ENCODE measurements at places on chromosomes 7 and 10.
A peak's percentile ranks its signal among the peaks of the same experiment; 100 is the strongest.

DNA sequence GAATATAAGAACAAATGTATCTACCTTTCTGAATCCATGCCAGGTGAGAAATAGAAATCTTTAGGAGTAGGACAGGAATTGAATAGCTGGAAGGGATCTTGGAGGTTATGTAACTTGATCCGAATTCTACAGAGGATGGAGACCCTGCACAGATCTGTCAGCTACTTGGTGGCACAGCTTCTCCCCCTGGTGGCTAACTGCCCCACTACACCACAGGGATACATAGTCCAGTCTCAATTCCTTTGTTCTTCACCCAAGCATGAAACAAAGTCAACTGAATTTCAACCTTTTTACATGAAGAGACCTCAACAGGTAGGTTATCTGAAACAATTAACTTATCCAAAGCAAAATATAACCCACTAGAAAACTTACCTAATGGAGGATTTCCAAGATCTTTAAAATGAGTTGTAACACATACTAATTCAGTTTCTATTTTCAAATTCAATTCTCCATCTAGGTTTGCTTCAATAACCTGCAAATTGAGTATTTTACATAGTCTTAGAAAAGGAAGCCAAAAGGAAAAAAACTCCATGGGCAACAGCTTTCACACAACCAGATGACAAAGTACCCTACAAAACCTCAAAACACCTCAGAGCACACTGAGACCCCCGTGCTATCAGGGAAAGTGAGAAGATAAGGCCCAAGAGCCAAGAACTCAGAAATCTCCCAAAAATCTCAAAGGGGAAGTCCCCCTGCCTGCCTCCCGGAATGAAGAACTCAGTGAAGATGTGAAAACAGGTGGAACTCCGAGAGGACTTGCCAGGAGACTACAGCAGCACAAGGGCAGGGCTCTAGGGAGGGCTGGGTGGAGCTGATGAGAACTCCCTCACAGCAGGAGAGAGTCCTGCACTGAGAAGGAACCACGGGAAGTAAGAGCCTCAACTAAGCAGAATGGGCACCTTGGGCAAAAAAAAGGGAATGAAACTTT lies 10.3 kb downstream of the HUS1 start:
- DNase-seq, result peak; percentile 88

GRCh38 chr10:21372651-21373410 lies 152.7 kb downstream of the SKIDA1 start:
- peak; percentile 92 for DNase-seq

DNA sequence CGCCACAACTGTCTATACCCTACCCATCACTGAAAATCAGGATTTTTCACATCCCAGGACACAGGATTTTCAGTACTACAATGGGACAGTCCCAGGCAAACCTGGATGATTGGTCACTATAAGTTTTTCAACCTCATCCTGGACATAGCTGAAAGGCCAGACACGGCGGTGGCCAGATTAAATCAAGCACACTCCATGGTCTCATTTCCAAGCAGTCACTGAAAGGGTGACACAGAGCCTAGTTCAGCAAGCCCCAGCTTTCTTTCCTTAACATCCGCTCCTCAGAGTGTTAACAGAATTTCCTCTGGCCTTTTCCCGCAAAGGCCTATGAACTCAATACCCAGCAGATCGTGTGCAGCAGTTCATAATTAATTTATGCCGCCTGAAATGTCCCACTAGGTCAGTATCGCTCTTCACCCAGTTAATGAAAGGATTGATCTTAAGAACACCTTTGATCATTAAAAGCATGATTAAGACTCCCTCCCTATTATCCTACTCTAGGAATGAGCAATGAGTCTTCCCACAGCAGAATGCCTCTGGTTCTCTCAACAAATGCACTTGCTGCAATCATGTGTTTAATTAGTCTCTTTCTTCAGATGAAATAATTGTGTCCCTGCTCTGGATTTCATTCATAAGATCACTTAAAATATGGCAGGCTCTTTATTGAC lies 104.0 kb upstream of the NANOS1 start:
- DNase-seq, result no peak

DNA sequence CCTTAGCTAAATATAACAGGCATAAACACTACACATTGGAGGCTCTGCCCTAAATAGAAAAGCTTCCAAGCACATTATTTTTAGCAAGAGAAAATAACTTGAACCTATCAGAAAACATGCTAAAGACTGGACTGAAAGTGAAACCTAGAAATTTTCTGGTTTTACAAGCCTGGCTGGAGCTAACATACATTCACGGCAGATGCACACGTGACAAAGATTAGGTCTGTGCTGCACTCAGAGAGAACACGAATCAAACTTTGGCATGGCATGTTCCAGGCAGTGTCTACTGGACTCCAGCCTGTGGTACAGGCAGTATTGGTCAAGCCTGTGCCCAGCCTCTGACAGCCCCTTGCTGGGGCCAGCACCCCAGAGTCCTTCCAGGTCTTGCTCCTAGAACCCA lies 94.1 kb upstream of the PCBD1 start:
- no peak for DNase-seq

- DNase-seq, result peak; percentile 93
Measured at GRCh38 chr7:76294344-76295024, 8.0 kb upstream of the HSPB1 start.

DNA sequence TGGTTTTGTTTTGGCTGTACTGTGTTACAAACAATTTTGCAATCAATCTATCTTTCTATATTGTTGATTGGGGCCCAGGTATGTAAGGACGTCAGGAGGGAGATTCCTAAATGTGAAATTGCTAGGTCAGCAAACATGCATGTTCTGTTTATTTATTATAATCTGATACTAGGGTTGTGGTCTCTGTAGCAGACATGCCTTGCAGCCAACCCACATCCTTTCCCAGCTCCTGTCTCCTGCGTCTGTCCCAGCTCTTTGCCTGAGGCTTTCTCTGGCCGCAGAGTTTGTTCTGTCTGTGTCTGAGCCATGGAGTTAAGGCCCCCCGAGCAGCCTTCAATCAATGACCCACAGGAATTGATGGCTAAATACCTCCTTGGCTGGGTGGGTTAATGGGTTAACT lies 124.0 kb upstream of the ZEB1 start:
- DNase-seq, result no peak

DNA sequence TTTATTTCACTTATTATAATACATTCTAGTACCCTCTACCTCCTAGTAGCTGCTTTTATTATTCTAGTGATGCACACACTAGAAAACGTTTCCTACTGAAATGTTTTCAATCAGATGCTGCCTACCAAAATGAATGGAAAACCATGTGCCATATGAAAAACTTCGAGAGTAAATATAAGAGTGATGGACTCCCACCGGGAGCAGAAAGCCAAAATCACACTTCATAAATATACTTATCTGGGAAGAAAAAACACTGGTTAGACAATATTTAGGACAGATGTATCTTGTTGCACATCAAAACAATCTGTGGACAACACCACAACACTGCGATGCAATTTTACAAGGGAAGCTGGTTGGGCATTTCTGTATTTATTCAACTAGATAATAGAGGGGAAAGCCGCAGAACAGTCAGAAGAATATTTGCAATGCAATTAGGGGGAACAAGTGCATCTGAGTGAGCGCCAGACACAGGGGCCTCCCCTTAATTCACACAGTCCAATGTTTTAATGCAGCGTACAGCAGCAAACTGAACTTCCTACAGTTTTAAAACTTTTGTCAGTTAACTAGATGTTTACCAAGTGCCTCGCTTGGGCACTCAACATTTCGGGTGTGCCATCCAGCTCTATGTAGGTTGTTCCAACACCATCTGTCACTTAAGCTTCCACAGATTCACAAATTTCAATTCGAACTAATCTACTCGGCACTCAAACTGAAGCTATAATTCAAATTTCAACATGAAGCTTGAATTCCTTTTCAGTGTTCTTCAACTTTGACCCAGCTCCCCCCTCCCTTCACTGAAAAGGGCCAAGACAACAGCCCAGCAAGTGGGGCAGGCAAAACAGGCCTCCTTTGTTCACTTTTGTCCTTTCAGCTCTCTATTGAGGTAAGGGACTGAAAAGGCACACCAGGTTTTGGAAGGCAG lies 7.4 kb downstream of the NRCAM start:
- DNase-seq, result no peak

- no peak for DNase-seq
Measured at GRCh38 chr7:116702046-116702785, 30.2 kb downstream of the MET start.

Data from osteoblast (primary cell).